Muscle of arm (tissue), 14 donors: ENCODE measurements at places on chromosomes 13 and 19.

DNA sequence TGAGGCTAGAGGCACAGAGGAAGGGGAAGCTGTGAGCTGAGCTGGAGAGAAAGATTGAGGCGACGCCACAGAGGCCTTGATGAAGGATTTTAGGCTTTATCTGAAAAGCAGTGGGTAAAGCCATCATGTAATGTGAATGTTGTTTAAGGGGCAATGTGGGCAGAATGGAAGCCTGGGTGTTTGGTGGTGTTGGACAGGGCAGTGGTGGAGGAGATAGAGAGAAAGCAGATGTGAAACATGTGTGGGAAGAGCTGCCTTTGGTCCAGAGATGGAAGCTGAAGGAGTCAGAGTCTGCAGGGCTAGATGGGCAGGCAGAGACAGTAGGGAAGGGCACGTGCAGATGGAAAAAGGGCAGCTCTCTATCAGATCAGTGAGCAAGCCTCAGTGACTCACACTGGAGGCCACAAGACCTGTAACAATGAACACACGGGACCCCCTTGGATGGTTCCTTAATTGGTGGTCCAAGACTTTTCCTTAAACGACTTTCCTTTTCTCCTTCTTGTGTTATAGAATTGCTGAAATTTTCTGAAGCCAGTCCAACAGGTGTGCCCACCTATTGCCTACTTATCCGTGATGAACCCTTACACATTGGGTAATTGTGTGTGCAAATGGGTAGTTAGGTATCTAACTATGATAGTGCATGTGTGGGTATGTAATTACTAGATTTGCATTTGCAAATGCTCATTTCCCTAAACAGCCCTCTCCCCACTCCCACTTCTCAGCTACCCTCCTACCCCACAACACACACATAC, 21.7 kb downstream of the ZNF536 start:
- no peak for DNase-seq

DNA sequence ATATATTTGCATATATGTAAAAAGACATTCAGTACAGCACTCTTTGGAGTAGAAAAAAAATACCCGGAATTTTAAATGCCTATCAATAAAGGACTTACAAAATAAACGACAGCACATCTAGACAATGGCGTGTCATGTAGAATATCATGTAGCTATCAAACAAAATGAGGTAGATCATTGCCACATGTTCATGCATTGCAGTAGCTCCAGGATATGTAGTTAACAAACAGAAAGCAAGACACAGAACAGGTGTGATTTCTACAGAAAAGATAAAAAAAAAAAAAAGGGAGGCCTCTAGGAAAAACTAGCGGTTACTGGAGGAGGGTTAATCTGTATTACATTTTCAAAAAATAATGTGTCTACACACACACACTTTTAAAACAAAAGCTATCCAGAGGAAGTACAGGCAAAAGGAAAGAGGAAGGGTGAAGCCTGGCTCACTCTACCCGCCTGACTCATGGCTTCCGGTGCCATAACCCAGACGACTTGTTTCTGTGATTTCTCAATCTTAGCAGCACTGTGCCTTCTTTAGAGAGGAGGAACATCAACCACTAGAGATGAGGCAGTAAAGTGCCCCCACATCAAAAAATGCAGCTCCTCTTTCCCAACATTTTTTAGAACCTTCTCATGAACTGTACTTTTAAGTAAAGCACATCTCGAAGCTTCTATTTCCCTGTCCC, 6.9 kb downstream of the KCTD12 start:
- DNase-seq = no peak

DNA sequence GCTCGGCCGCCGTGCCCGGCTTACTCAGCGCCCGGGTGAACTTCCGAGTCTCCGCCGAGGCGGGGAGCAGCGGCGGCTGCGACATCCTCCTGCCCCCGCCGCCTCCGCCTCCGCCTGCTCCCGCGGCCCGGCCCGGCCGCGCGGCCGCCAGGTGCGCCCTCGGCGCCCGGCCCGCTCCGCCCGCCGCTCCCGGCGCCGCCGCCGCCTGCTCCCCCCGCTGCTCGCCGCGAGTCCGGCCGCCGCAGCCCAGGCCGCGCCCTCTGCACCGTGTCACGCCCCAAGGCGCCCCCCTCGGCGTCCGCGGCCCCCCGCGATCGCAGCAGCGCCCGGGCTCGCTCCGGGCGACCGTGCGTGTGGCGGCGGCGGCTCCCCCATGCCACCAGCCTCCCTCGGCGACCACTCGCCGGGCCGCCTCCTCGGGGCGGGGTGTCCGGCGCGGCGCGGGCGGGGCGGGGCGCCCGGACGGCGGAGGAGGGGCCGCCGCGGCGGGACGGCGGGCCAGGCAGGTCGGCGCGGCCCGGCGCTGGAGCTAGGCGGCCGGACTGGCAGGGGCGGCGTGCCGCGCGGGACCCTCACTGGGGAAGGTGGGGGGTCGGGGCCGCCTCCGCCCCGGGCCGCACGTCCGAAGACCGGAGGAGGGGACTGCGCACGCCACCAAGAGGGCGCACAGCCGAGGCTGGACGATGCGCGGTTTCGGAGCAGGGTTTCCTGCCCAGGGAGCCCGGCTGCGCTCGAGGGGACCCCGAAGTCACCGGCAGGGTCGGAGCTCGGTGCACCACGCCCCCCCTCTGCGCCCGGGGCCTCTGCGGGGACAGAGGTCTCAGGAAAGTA, 108.6 kb upstream of the DOCK9 start:
- no peak for DNase-seq

- DNase-seq = no peak
Measured at GRCh38 chr19:49887037-49887664, 9.5 kb downstream of the IL4I1 start.

- DNase-seq = no peak
Measured at GRCh38 chr13:59497621-59498247, 666.0 kb downstream of the DIAPH3 start.

- DNase-seq = no peak
Measured at GRCh38 chr19:42246143-42246921, 3.9 kb upstream of the GSK3A start.

GRCh38 chr13:73601708-73602107, 532.5 kb downstream of the KLF12 start:
- DNase-seq = no peak

- no peak for DNase-seq
Measured at GRCh38 chr19:35299523-35300338, 7.8 kb downstream of the MAG start.

- no peak for DNase-seq
Measured at GRCh38 chr13:98096059-98096458, 46.8 kb upstream of the FARP1 start.

DNA sequence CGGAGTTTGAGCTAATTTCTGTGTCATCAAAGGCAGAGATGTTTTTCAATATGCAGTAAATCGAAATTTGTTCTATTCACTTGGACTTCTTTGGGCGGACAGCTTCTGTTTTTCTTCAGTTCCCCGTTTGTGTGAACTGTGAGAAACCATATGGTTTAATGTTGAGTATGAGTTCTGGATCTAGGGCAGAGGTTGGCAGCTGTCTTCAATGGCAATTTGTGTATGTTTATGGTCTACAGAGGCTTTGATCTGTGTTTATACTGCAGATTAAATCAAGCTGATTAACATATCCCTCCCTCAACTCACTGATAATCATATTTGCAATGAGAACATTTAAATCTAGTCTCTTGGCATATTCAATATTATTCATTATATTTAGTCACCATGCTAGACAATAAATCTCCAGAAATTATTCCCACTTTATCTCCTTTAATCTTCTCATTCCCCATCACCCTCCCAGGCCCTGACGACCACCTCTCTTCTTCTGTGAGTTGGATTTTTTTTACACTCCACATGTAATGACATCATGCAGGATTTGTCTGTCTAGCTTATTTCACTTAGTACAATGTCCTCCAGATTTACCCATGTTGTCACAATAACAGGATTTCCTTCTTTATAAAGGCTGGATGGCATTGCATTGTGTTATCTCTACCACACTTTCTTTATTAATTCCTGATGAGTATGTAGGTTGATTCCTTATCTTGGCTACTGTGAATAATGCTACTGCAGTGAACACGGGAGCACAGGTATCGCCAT, 9.0 kb downstream of the ZNF331 start:
- DNase-seq = no peak

DNA sequence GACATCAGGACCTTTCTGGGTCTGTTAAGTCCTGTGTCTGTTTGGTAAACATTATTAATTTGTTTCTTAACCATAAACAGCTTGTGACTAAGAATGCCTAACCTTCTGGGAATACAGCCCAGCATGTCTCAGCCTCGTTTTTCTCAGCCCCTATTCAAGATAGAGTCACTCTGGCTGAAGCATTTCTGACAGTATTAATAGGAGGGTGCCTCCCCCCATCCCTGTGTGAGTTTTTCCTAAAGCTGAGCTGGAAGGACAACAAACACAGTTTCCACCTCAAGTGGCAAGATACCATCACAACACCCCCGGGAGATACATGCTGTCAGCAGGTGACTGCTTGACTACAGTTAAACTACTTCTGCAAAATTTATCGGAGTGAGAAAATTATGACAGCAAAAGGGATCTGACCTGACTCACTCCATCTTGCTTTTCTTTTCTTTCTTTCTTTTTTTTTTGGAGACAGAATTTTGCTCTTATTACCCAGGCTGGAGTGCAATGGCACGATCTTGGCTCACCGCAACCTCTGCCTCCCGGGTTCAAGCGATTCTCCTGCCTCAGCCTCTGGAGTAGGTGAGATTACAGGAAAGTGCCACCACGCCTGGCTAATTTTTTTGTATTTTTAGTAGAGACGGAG, 59.3 kb upstream of the ABCC4 start:
- no peak for DNase-seq

- no peak for DNase-seq
Measured at GRCh38 chr19:30280018-30280417, 92.2 kb upstream of the ZNF536 start.

DNA sequence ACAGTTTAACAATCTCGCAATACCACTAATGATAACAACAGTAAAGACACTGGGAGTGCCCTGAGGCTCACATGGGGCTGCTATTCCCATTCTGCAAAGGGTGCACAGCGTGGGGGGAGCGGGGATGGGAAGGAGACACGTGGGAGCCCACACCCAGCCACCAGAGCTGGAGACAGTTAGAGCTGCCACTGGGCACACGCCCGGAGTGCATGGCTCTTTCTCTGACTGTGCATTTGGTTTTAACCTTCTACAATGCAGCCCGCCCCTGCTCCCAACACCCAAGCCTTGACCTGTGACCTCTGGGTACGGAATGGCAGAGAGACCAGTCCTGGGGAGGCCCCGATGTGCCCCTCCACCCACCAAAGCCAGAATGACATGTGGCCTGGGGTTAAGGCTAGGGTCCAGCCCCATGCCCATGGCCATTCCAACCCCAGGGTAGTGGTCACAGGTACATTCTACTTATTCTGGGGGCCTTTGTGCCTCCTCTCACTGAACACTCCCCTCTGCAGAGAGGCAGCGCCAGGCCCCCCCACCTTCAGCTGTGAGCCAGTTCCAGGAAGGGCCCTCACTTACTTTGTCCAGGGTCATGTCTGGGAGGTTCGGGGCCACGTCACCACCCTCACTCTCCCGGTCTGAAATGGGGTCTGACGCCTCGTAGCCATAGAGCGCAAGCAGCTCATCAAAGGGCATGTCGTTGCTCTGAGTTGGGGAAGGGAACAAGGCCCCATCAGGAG, 17.1 kb downstream of the MIER2 start:
- DNase-seq = no peak

DNA sequence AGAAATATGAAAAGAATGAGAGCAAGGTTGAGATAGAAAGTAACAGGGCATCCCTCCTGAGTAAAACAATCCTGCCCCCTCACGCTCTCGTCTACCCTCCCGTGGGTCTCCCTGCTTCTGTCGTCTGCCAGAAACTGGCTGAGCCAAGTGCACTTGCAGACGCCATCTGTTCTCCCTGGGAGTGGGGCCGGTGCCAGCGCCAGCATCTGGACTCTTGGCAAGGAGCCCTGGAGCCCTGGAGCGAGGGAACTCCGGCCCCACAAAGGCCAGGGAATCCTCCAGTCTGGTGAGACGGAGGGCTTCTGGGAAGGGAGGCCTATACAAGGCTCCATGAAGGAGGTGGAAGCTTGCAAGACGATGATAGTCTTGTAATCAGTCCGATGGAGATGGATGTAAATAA, 2.3 kb upstream of the TMEM91 start:
- peak; percentile 81 for DNase-seq

- no peak for DNase-seq
Measured at GRCh38 chr13:91922969-91923592, 524.7 kb downstream of the GPC5 start.

DNA sequence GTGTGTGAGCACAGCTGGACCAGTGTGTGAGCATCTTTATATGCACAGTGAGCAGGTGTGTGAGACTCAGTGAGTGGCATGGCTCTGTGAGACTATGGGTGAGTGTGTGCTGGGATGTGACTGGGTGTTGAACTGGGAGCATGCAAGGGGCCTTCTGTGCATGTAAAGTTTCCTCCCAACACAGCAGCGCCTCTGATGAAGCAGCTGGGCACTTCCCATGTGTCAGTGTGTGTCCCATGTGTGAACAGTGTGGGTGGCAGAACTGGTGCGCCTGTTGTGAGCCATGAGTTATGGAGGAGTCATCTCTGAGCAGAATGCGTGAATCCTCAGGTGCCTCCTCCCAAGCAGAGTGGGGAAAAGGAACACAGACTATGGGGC, 24.1 kb downstream of the LGALS16 start:
- DNase-seq = no peak

DNA sequence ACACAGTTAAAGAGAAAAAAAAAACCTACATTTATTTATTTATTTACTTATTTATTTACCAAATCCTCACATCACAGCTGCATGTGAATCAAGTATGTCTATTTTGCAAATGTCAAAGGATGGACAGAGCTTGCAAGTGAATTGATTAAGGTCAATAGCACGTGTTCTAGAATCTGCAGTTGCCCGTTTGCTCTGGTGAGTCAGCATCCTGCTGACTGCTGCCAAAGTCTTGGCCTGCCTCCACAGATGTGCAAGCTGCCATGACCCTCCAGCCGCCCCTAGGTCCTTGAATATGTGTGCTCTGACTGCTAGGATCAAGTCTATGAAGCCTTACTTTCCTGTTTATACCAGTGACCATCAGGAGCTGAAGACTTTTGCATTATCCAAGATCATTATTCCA, 320.6 kb downstream of the GPC5 start:
- no peak for DNase-seq

GRCh38 chr13:38628554-38628953, 58.3 kb upstream of the FREM2 start:
- no peak for DNase-seq

- no peak for DNase-seq
Measured at GRCh38 chr13:101394605-101395004, 21.7 kb downstream of the NALCN start.

GRCh38 chr19:47991191-47991808, 670 bp downstream of the BSPH1 start:
- DNase-seq = no peak

- DNase-seq = no peak
Measured at GRCh38 chr19:4712771-4713170, 10.9 kb downstream of the DPP9 start.

DNA sequence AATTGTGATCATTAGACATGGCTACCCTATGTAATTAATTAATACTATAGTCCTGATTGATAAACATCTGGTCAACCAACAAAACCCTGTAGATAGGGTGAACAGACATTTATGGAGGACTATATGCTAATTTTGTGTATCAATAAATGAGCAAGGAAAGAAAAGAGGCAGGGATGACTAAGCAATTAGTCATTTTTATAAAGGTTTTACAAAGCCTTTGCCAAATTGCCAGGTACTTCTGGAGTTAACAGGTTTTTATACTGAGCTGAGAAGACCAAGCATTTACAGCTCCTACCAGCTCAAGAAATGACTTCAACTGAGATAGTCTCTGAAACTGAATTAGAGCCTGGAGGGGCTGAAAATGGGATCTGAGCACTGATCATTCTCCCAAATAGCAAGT, 186.8 kb upstream of the PRR20A start:
- no peak for DNase-seq

GRCh38 chr13:74835579-74835978, 646.4 kb downstream of the TBC1D4 start:
- DNase-seq = no peak
